ENCODE measurements at places on chromosomes 2 and 18.

GRCh38 chr2:9760069-9760901, 83.0 kb upstream of the TAF1B start:
- no peak for DNase-seq

DNA sequence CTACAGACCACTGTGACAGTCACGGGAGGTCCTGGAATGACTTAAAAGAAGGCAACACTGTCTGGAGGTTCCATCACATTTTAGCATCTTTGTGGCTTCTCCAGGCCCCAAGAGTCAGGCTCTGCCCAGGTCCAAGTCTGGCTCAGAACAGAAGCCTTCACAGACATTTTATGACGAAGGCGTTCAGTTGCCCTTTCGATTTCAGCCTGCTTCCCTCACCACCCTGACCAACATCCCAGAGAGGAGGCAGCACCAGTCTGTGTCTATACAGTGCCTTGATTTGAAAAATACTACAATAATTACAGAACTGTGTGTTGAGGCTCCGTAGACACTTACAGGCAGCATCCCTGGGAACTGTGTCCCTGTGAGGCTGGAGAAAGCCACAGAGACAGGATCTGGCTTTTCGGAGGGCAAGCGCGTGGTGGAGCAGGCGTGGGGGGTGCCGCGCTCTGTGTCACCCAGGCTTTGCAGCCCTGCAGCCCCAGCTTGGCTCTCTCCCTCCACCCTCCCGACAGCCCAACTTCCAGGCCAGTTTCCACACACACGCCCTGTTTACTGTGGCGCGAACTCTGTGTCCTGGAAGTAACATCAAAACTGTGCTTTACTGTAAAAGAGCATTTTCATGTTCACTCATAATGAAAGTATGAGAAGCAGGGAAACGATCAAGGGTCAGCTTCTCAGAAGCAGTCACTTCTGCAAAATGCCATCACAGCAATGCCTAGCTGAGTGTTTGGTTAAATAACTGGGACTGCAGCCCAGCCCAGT, 153.5 kb upstream of the ALKAL2 start:
- no peak for DNase-seq

GRCh38 chr18:58572181-58572580, 56.7 kb downstream of the ALPK2 start:
- DNase-seq, result no peak

DNA sequence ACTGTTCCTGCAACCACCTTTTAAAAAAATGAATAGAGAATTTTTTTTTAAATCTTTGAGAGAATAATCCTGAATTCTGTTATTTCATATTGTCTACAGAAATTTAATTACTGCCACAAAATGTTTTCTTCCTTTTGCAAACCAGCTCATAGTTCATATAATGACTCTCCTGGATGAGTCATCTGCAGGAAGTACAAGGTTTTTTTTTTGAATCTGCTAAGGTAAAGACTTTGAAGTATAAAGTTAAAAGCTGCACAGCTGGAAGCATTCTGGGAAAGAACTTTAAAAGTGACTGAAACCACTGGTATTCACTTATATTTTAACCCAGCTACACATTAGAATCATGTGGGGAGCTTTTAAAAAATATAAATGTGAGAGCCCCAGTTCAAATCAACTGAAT, 25.4 kb downstream of the SESTD1 start:
- no peak for DNase-seq

Data from spleen (tissue), 13 donors.